Mesothelial cell of epicardium (in vitro differentiated cells): ENCODE measurements at places on chromosomes 16 and 17.

DNA sequence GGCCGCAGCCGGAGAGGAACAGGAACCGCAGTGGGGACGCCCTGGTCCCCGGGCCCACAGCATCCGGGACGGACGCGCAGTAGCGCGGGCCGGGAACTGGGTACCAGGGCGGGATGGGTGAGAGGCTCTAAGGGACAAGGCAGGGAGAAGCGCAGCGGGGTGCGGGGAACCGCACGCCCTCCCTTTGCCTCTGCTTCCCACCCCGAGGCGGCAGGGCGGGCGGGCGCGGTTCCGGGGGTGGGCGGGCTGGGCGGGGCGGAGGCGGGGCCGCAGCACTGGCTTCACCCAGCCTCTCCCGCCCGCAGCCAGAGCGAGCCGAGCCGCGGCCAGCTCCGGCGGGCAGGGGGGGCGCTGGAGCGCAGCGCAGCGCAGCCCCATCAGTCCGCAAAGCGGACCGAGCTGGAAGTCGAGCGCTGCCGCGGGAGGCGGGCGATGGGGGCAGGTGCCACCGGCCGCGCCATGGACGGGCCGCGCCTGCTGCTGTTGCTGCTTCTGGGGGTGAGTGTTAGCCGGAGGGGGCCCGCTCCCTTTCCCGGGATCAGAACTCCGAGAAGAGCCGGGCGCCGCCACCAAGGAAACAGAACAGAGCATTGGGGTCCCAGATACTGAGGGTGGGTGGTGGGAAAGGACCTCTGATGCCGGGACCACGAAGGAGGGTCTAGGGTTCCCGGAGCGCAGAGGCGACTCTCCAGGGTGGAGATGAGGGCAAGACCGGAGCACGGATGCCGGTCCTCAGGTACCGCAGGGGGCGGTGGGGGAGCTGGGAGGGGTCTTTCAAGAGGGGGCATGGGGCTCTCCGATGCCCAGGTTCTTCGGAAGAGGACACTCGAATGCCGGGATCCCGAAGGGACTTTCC lies at the start of gene NGFR:
TSS of gene NGFR (plus strand) at position 308 of the 856 bp plus-strand sequence. CDS start at position 433, 125 bp downstream.
- H3K36me3 ChIP-seq = no peaks in the 10 kb centered on the region
- H3K4me3 ChIP-seq = peak within 1 kb of the TSS; percentile 70
- no peak within 1 kb of the TSS for H3K27ac ChIP-seq
- DNase-seq = peak; percentile 58
- H3K27me3 ChIP-seq = peaks cover 79% of the 10 kb centered on the region

DNA sequence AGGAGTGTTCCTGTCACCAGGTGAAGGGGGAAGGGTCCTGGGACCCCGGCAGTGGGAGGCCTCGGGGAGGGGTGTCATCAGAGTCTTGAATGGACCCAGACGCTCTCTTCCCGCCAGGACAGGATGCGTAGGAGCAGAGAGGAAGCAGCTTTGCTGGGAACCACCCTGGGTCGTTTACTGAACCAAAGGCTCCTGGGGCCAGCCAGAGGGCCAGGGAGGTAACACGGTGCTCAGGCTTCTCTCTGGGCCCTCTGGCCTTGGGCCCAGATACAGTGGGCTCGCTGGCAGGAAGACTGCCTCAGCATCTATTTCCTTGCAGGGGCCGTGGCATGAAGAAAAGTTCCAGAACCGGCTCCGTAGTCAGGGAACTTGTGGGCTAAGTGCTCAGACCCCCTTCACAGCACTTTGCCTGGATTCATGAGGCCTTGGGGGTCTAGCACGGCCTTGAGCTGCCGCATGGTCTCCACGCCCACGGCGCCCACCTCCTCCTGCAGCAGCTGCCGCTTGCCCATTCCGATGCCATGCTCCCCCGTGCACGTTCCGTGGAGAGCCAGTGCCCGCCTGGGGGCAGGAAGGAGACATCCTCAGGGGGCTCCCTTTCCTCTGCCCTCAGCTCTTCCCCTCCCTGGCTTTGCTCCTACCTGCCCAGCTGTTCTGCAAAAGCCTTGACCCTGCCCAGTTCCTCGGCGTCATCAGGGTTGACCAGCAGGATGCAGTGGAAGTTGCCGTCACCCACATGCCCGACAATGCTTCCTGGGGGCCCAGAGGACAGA lies 4.4 kb downstream of the LDHD start:
- H3K27ac ChIP-seq = no peak overlapping the region
- H3K4me1 ChIP-seq = peaks cover 23% of the 10 kb centered on the region
- H3K36me3 ChIP-seq = peaks cover 3% of the 10 kb centered on the region
- no peaks in the 10 kb centered on the region for H3K27me3 ChIP-seq
- DNase-seq = no peak
- no peak overlapping the region for H3K4me3 ChIP-seq

DNA sequence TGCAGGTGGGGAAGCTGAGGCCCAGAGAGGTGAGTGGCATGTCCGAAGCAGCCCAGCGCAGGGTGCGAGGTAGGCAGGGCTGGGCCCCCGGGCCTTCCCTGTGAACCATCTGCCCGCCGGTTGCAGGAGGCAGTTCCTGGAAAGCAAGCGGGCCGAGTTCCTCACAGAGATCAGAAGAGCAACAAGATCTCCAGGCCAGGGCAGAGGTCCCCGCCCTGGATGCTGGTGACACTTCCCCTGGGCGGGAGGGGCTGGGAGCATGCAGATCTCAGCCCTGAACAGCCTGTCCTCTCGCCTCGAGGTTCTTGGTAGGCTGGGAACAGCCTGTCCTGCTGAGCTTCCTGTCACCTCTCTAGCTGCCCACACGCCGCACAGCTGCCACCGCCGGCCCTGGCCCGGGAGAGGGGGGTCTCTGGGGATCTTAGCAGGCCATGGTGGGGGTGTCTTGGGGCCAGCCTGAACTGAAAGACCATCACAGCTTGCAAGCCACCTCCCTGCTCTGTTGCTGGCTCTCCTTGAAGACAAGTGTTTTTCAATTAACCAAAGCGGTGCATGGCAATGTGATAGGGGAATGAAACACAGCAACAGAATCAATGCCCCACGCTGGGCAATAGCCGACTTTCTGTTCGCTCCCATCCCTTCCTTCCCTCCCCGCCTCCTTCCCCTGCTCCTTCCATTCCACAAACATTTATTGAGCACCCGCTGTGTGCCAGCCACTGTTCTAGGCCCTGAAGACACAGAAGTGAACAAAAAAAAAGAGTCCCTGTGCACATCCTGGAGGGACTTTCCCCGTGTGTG lies 31.7 kb downstream of the SOCS1 start:
- no peak overlapping the region for H3K4me3 ChIP-seq
- H3K4me1 ChIP-seq = no peaks in the 10 kb centered on the region
- no peak overlapping the region for H3K27ac ChIP-seq
- no peak for DNase-seq

DNA sequence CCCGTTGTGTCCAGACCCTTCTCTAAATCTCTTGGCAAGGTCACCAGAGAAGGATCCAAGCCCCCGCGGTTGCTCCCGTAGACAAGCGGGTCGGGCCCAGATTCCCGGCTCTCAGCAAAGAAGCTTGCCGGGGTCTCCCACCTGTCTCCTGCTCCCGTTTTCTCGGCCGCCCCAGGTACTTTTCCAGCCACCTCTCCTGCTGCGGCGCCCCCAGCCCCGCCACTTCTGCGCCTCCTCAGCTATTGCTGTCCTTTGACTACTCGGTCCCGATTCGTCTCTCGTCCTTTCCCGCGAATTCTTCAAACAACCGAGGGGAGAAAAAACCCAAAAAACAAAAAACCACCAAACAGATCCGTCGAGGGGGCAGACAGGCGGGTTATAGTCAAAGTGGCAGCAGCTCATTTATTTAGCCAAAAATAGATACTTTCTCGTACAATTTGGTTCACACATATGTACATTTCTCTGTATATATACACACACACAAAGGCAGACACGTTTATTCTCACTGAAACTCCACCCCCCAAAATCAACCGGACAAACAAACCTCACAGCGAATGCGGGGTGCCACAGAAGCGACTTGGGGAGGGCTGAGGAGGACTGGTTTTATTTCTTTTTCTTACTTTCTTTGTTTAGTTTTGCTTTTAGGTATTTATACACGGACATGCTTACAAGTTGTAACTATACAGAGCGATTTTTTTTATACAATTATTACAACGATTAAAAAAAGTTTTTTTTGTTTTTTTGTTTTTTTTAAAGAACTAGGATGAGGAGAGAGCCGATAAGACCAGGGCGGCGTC lies 3.5 kb downstream of the IRX3 start:
- peaks cover 56% of the 10 kb centered on the region for H3K27me3 ChIP-seq
- H3K27ac ChIP-seq = peak overlapping the region; percentile 81
- peak; percentile 41 for DNase-seq

GRCh38 chr17:78973196-78973595 lies 6.5 kb downstream of the LGALS3BP start:
- H3K4me1 ChIP-seq = peaks cover 41% of the 10 kb centered on the region
- no peak overlapping the region for H3K4me3 ChIP-seq
- no peak for DNase-seq
- H3K27me3 ChIP-seq = no peaks in the 10 kb centered on the region

- peaks cover 9% of the 10 kb centered on the region for H3K36me3 ChIP-seq
- no peak overlapping the region for H3K27ac ChIP-seq
- peaks cover 21% of the 10 kb centered on the region for H3K4me1 ChIP-seq
These were observed 5.7 kb downstream of the ZNF319 start for GRCh38 chr16:57994778-57995177.

DNA sequence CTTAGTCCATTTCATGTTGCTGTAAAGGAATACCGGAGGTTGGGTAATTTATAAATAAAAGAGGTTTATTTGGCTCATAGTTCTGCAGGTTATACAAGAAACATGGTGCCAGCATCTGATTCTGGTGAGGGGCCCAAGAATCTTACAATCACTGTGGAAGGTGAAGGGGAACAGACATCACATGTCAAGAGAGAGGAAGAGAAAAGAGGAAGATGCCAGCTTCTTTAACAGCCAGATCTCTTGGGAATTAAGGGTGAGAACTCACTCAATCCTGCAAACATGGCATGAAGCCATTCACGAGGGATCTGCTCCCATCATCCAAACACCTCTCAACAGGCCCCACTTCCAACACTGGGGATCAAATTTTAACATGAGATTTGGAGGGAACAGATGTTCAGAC lies 49.5 kb downstream of the BMERB1 start:
- no peak overlapping the region for H3K27ac ChIP-seq
- no peak for DNase-seq
- peaks cover 2% of the 10 kb centered on the region for H3K27me3 ChIP-seq
- no peak overlapping the region for H3K4me3 ChIP-seq

DNA sequence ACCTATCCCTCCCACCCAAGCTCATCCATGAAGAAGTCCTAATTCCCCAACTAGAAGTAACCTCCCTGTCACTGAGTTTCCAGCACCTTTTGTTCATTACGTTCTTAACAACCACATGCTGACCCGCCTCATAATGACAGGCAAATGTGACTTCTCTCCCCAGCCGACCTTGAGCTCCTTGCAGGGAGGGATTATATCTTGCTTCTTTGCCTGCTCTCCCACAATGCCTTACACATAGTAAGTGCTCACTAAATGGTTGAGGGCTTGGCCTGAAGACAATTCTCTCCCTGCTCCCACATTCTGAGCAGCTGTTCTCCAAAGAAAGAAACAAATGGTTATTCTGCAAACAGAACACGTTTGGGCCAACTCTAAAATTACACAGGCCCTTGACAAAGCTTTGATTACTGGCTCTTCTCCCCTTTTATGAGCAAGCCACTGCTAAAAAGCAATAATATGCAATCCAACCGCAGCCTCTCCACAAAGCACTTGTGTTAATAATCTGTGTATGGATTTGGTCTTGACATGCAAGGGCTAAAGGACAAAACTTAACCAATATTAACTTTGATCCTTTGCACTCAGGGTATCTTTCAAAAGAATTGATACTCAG lies 23.2 kb downstream of the SLC39A11 start:
- peaks cover 41% of the 10 kb centered on the region for H3K4me1 ChIP-seq
- H3K4me3 ChIP-seq = no peak overlapping the region

- no peak within 1 kb of the TSS for H3K4me3 ChIP-seq
- no peaks in the 10 kb centered on the region for H3K36me3 ChIP-seq
- H3K4me1 ChIP-seq = peaks cover 56% of the 10 kb centered on the region
These were observed at the start of gene RARA for GRCh38 chr17:40309031-40309948. Gene RARA (plus strand): TSS chr17:40309180. CDS start chr17:40331219, 22,039 bp downstream.

DNA sequence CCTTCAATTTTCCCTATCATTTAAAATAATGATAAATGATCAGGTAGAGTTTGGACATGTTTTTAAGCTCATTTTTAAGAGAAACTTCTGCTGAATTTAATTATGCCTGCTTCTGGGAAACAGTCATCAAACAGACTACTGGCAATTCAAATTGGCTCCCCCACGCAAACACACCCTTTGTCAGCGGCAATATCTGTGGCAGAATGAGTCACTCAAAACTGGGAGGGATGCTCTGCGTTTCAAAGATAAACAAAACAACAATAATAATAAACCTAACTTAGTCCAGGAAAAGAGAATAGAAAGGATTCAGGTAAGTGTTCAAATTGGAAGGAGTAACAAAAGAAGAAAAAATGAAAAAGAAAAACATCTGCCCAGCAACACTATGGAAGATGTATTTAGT lies 108.1 kb upstream of the ERCC4 start:
- H3K27me3 ChIP-seq = peaks cover 50% of the 10 kb centered on the region
- no peaks in the 10 kb centered on the region for H3K4me1 ChIP-seq
- H3K36me3 ChIP-seq = no peaks in the 10 kb centered on the region
- no peak for DNase-seq
- H3K27ac ChIP-seq = no peak overlapping the region

DNA sequence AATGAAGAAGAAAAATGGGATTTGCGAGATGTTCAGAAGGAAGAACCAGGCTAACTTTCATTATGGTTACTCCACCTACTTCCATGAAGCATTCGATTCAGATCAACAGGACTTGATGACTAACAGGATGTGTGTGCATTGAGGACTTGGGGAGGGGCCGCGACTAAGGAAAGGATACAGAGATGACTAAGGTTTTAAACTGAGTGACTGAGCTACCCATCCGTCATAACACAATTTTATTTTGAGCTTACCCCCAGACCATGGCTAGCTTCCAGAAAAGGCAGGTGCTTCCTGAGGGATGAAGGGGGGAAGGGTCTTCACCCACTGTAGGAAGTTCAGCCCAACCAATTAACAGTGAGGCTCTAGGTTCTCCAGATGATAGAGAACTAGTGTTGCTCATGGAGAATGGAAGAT lies 2.5 kb upstream of the CDYL2 start:
- H3K27me3 ChIP-seq = peaks cover 29% of the 10 kb centered on the region
- no peaks in the 10 kb centered on the region for H3K36me3 ChIP-seq
- no peak overlapping the region for H3K4me3 ChIP-seq
- no peaks in the 10 kb centered on the region for H3K4me1 ChIP-seq
- H3K27ac ChIP-seq = no peak overlapping the region

DNA sequence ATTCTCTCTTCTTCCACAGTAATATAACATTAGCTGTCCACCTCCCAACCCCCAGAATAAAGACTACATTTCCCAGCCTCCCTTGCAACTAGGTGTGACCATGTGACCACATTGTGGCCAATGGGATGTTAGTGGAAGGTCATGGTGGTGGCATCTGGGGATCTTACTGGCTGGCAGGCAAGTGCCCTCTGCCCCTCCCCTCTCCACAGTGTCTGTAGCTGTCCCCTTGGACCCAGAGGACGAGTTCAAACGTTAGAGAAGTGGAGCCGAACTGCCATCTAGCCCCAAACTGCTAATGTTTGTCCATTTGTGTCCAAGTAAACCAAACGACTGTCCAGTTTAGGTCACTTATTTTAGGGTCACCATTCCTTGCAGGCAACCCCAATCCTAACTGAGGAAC lies 26.6 kb upstream of the KCNG4 start:
- H3K4me1 ChIP-seq = peaks cover 3% of the 10 kb centered on the region
- DNase-seq = no peak
- no peak overlapping the region for H3K4me3 ChIP-seq
- H3K27me3 ChIP-seq = peaks cover 7% of the 10 kb centered on the region
- no peaks in the 10 kb centered on the region for H3K36me3 ChIP-seq

GRCh38 chr16:77928096-77928495 lies 94.3 kb upstream of the CLEC3A start:
- H3K27me3 ChIP-seq = peaks cover 2% of the 10 kb centered on the region
- no peak overlapping the region for H3K27ac ChIP-seq
- no peaks in the 10 kb centered on the region for H3K36me3 ChIP-seq
- no peak for DNase-seq
